Memory B cell (primary cell): ENCODE measurements at places on chromosomes 5 and 9.

DNA sequence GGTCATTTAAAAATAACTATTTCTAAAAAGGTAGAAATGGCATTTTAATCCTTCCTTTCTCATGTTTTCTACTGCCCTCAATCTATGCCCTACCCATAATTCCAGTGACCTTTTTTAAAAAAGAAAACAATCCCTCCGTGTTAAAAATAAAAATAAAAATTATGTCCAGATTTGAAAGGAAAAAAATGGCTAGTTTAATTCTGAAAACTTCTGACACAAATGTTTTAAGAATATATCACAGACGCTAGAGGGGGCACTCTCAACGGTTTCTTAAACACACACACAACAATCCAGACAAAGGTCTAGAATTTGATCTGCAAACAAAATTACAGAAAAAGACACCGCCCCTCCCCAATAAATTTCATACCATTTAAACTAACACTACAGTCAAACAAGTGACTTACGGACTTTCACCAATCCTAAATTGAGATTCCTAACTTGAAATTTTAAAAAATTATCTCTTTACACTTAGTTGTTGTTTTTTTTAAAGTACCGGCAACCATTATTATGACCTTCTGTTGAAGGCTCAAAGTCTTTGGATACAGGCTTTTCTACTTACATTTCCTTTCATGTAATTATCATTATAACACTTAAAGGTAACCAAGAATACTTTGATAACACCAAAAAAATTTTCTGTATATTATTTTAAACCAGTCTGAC lies 38.2 kb downstream of the CLINT1 start:
- DNase-seq = no peak

DNA sequence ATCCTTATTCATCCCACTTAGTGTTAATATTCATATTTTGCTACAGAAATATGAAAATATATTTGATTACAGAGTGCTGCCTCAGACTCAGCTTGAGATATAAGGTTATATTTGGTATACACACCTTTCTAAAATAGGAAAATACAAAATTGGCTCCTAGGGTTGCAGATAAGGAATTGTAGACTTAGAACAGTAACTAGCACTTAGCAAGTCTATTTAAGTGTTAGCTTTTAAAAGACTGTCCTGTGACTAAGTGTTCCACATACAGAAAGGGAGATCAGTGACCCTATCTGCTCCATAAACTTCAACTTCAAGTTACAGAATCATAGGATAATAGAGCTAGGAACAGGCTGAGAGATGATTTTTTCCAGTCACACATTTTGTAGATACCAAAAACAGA lies 607.0 kb downstream of the ZNF608 start:
- no peak for DNase-seq

- no peak for DNase-seq
Observed at GRCh38 chr5:175689147-175689991, 31.5 kb downstream of the HRH2 start.

DNA sequence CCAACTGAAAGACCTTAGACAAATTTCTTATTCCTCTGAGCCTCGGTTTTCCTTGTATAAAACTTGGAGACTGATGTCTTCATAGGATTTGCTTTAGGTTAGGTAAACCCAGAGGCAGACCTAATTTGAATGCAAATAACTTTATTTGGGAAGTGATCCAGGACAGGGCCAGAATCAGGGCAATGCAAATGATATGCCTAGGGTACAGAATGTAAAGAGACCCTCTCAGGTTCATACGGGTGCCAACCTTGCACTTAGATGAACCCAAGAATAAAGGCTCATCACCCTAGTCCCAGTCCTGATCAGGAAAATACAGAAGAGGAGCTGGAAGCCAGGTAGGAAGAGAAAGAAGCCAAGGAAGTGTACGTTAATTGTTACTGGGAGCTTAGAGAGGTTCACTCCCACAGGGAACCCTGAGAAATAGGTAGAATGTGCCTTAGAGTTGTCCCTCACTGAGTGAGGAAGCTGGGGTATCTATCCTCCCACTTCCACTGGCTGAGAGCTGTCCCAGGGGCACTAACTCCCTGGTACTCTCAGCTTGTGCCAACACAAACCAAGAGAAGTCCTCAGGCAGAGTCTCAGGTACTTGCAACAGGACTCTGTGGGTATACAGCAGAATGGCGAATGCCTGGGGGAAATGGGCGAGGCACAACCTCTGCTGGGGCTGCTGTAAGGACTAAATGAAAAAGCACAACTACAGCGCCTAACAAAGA lies 3.1 kb upstream of the HK3 start:
- no peak for DNase-seq

GRCh38 chr5:106392766-106393165 lies 1278.0 kb downstream of the EFNA5 start:
- no peak for DNase-seq

DNA sequence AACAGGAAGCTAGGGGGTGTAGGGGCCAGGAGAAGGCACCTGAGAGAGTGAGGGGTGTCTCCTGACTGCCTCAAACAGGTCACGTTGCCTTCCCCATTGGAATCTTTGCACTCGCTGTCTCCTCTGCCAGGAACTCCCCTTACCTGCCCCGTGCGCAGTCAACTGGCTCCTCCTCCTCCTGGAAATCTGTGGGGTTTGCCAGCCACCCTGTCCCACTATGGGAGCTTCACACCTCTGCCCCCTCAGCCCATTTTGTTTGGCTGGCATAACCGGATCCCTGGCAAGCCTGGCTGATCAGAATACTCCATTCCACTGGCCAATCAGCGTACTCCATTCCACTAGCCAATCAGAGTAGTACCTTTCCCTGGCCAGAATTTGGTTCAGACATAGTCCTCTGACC lies 10.4 kb upstream of the SLC34A1 start:
- no peak for DNase-seq

GRCh38 chr5:171980792-171981191 lies 25.6 kb downstream of the FBXW11 start:
- DNase-seq = no peak

DNA sequence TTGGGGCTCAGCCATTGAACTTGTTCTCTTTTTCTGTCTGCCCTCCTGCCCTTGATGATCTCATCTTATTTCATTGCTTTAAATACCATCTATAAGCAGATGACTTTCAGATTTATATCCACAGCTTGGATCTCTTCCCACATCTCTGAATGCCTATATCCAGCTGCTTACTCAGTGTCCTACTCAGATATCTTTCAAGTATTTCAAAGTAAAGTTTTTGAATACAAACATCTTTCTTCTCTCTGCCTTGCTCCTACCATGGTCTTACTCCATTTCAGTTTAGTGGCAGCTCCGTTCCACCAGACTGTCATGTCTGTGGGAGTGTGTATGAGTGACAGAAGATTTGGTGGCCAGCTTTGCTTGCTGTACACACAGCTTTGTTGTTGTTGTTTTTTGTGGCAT lies 59.7 kb downstream of the ERBIN start:
- no peak for DNase-seq

- DNase-seq = no peak
Observed at GRCh38 chr5:31731016-31731415, 92.1 kb downstream of the PDZD2 start.
